Activated T-helper 9 cell treated with anti-CD3 and anti-CD28 coated beads, Interleukin-2, amount 50 U/mL, for 16 hours (primary cell): ENCODE measurements at places on chromosomes 2 and 18.
A peak's percentile ranks its signal among the peaks of the same experiment; 100 is the strongest.

DNA sequence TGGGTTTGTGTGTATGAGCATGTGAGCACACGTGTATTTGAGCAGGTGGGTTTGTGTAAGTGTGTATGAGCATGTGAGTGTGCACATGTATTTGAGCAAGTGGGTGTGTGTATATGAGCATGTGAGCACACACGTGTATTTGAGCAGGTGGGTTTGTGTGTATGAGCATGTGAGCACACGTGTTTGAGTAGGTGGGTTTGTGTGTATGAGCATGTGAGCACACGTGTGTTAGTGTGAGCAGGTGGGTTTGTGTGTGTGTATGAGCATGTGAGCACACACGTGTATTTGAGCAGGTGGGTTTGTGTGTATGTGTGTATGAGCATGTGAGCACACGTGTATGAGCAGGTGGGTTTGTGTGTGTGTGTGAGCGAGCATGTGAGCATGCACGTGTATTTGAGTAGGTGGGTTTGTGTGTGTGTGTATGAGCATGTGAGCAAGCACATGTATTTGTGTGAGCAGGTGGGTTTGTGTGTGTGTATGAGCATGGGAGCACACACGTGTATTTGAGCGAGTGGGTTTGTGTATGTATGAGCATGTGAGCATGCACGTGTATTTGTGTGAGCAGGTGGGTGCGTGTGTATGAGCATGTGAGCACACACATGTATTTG is 169.7 kb downstream of the TWIST2 start:
- no peak for DNase-seq

DNA sequence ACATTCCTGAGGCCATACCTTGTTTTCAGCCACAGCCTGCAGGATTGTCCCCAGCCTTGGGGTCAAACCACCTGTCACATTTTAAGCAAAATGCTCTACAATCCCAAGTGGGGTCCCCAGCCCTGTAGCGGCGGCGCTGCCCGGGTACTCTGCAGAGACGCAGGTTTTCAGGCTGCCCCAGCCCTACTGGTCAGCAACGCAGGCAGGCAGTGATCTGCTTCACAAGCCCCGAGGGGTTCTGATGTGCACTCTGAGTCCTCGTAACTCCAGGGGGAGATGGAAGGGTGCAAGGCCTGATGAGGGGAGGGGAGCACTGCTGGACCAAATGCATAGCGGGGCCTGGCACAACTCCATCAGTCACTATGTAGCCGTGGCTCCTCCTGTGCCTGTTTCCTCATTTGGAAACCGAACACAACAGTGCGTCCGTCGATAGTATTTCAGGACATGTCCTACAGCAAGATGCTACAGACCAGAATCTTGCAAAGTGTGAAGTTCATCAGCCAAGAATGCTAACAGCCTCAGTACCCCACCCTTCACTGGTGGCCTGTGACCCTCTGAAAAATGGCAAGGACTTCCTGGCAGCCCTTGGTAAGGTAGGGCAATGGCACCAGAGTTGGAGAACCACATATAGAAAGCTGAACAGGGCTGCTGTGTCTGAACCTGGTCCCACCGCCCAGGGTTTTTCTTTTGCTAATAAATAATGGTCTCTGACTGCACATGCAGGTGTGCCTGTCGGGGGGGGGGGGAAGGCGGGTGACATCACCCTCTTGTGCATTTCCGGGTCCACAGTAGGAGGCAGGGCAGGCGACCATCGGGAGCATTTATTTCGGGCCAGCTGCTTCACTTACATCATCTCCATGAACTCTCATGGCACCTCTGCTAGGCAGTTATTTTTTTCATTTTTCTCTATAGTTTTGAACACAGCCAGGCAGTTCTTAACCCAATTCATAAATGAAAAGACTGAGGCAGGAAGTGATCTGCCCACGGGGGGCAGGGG is 50.6 kb upstream of the TFCP2L1 start:
- no peak for DNase-seq

GRCh38 chr2:153477636-153478288 is 800 bp downstream of the RPRM start:
- DNase-seq: no peak

DNA sequence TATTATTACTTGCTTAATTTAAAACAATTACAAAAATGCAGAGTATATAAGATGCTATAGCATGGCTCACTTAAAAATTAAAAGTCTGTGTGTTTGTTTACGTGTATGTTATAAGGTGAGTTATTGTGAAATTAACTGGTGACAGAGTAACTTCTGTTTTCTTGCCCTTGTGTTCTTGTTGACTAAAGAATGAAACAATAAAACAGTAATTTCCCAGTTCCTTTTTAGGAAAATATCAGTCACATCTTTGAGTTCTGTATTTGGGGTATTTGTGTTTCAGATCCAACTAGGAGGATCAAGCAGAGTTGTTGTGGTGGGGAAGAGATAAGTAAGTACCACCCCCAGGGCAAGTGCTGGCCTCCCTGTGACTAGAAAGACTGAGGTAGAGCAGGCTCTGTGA is 143.6 kb downstream of the CCDC148 start:
- DNase-seq: no peak

GRCh38 chr2:139514951-139515350 is 734.8 kb upstream of the NXPH2 start:
- no peak for DNase-seq

DNA sequence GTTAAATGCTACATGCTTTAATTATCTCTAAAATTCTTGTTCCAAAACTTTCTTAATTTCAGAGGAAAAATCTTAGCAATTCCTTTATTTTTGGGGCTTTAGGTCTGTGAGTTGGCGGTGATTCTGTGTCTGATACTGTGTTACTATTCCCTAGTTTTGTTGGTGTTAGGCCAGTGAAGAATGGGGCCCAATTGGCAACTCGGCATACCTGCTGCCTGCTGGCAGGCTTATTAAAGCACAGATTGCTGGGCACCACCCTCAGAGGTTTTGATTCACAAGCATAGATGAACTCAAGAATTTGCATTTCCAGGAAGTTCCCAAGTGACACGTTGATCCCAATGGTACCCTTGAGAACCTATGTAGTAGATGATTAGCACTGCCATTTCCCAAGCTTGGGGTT is 101.6 kb downstream of the OSBPL6 start:
- no peak for DNase-seq

DNA sequence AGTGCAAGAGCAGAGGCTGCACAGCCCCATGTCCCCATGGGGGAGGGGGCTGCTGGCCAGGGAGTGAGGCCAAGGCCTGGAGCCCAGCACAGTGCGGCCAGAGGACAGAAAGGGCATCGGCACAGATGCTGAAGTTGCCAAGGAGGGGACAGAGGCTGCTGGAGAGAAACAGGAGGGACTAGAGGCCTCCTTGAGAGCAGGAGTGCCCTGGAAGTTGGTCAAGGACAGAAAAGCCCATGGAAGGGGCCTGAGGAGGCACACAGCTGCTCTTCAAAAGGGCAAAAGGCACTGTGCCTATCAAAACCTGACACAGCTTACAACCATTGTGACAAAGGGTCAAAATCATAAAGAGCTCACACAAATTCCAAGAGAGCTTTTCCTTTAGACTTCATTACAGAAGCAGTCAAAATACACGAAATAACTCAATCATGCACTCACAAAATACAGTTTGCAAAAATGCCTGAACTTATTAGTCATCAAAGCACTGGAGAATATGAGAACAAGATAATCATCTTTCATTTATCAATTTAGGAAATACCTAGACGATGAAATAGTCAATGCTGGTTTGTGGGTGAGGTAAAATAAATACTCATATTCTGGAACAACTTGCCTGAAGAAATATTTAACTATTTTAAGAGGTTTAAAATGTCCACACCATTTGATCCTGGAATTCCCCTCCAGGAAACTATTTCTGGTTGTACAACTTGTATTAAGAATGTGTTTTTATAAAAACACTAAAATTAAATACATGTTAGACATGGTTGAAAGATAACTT is 79.6 kb downstream of the USP40 start:
- no peak for DNase-seq

GRCh38 chr2:191501561-191502168 is 176.3 kb upstream of the NABP1 start:
- no peak for DNase-seq

DNA sequence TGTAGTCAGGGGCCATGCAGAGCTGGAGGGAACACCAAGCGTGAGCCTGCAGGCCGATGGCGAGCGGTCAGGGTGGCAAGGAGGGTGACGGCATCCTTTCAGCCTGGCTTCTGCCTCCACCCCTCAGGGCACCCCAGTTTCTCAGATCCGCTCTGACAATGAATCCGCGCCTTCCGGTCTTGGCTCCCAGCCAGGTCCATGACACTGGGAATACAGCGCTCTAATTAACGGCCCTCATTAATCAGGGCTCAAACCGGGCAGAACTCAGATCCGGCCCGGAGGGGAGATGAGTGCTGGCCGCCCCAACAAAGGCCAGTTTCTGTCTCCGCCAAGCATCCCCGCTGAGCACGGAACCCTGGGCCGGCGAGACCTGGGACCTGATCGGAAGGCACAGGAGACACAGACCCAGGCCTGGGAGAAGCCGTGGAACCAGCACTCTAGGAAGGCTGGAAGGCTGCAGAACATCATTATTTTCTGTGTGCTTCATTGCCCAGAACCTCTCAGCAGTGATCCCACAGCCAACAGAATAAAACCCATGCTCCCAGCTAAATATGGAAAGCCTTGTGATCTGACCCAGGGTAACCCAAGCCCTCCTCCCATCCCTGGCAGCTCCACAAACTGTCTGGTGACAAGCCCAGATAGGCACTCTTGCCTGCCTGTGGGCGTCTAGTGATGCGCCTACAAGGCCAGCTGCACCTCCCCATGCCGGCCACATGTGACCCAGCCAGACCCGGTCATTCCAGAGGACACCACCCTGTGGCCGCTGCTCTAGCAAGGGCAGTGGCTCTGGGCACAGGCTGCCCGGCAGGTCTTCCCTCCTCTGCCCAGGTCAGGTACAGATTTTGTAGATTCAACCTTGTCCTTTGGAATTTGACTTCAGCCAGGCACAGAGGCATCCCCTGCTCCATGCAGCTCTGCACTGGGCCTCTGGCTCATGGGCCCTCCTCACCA is 438.7 kb upstream of the MYT1L start:
- DNase-seq: no peak

DNA sequence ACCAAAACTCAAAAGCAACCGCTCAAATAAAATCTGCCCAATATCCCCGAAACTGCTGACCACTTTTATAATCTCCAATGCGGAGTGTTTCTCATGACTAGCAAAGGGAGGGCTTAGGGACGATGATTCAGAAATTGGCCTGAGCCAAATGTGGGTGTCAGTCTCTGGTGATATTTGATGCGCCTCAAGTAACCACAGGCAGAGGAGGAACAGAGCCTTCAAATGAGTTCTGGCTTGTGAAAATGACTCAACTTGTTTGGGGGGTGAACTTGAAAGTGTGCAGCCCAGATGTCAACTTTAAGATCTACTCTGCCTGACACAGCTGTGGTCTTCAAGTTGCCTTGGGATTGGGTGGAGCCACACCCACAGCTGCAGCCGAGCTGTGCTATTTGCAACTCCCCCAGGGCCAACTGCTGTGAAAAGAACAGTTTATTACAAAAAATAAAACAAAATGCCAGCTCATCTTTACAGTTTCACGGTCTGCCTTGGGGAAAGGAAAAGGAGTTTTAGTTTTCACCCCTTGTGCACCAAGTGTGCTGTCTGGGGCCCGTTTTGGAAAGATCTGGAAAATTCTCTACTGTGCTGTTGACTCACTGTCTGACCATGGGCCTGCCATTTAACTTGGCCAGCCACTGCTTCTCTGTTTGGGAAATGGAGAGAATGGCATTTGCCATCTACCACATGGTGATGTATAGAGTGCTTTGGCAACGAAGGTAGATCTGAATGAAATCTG is 222.1 kb downstream of the MTX2 start:
- DNase-seq: no peak

GRCh38 chr2:215831296-215831913 is 181.9 kb downstream of the MREG start:
- no peak for DNase-seq

GRCh38 chr2:160647967-160648685 is 154.5 kb upstream of the RBMS1 start:
- DNase-seq: no peak

GRCh38 chr2:54927751-54928615 is 122.3 kb downstream of the RTN4 start:
- no peak for DNase-seq

DNA sequence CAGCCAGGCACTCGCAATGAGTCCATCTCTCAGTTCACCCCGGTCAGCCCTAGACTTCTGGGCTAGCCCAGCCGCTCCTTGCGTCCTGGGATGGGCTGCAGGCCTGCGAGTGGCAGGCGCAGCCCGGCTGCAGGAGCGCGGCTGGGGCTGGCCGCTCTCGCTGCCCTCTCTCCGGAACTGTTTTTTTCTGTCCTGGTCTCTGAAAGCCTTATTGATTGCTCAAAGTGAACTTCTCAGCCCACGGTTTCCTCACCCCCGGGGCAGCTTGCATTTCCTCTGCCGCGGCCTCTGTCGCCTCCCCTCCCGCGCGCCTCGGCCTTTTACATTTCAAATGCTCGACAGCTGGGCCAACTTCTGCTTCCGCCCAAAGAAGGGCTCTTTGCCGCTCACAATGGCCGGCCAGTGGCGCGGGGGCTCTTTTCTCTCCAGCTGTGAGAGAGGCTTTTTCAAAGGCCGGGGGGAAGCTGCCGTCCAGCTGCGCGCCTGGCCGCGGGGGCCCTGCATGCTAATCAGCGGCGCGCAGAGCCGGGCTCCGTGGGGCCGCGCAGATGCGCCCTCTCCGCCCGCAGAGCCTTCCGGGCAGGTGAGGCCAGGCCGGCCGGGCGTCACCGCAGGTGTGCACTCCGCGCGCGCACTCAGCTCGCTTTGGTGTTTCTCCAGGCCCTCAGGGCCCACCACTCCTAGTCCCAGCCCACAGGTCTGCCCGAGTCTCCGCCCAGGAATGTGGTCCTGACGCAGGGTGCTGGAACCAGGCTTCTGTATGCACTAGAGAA is 513.8 kb downstream of the RNF144A start:
- DNase-seq: peak; percentile 28

DNA sequence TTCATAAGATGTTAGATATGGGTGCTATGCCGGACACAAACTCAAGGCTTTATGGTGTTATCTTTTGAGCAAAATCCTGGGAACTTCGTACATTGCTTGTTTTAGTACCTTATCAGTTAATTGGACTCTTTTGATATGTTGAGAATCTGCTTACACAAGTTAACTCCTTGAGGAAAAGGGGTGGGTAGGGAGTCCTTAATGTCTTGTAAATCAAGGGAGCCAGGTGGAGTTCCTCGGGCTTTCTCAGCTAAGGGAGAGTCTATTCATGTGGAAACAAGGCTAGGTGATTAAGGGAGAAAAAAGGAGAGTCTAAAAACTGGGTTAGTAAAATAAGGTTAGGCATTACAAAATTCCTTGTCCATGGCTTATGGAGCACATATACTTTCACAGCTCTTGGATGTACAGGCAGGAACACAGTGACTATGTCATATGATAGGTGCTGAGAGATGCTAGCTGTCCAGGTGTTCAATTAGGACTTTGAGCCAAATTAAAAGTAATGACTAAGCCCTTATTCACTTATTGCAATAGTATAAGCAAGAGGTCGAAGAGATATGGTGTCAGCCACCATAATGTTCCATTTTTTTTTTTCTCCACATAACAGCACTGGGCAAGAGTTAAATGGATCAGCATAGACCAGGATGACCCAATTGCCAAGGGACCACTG is 59.5 kb upstream of the DYNAP start:
- DNase-seq: no peak

GRCh38 chr2:145194673-145195072 is 674.8 kb upstream of the ZEB2 start:
- no peak for DNase-seq
